ENCODE measurements at places on chromosomes 12 and 14.

DNA sequence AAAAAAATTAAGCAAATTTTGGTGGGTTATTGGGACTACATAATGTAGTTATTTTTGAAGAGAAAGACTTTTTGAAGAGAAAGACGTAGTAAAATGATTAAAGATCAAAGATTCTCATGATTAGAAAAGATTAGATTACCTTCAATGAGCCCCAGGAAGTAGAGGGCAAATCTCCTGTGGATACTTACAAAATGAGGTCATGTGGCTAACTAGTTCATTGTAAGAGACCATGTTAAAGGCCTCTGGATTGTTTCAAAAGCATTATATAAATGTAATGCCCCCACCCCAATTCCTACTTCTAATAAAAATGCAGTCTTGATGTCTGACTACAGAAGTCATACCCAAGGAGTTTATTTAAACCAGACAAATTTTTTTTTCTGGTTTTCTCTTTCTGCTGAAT lies 93.3 kb downstream of the ERGIC2 start:
- DNase-seq, result no peak

DNA sequence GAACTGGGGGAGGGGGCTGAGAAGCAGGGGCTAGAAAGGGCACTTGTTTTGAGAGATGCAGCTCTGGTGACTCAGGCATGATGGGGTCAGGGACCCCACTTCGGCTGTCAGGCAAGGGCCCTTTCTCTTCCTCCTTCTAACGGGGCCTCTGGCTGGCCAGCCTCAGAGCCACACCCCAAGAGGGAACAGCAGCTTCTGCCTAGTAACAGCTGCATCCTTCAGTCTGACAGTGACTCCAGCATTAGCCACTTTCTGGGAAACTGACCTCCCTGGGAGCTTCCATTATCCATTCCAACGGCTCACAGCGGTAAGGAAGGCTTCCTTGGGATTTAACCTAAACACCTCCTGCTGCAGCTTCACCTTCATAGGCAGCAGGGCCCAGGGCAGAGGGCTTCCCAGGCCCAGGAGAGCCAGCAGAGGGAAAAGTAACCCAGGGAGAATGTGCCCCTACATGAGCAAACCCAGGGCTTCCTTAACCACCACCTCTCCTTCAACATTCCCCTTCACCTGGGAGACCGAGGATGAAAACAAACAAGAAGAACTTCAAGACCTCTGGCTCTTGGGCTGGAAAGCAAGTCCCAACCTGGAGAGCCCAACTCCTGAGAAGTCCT lies 2.7 kb downstream of the NCKAP5L start:
- no peak for DNase-seq

- DNase-seq, result no peak
Observed at GRCh38 chr14:87898301-87898700, 94.7 kb downstream of the GALC start.

DNA sequence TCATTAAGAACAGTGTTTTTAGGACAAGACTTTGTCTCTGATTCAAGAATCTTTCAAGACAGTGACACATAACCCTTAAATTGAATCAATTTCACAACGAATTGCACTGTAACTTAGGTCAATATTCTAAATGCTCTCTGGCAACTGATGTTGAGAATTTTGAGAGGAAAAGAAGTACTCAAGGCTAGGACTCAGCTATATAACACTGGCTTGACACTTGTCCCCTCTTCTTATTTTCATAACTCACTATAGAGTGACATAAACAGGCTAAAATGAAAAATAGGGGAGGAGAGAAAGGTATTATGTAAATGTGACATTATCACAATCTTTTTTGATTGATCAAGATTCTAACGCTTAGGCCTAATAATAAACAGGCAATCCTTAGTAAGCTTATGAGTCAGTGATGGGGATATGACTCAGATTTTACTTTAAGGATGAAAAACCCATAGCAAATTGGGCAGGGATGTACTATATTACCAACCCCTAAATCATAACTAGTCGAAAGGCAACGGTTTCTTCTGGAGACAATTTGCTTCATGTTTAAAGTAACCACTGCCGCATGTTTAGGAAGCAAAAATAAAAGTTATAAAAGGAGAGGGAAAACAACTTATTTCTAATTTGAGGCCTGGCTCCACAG lies 10.9 kb downstream of the BTG1 start:
- DNase-seq, result no peak

GRCh38 chr12:88572781-88573549 lies 7.3 kb downstream of the KITLG start:
- DNase-seq, result no peak

GRCh38 chr14:84273181-84273580 lies 1256.8 kb upstream of the FLRT2 start:
- DNase-seq, result no peak

DNA sequence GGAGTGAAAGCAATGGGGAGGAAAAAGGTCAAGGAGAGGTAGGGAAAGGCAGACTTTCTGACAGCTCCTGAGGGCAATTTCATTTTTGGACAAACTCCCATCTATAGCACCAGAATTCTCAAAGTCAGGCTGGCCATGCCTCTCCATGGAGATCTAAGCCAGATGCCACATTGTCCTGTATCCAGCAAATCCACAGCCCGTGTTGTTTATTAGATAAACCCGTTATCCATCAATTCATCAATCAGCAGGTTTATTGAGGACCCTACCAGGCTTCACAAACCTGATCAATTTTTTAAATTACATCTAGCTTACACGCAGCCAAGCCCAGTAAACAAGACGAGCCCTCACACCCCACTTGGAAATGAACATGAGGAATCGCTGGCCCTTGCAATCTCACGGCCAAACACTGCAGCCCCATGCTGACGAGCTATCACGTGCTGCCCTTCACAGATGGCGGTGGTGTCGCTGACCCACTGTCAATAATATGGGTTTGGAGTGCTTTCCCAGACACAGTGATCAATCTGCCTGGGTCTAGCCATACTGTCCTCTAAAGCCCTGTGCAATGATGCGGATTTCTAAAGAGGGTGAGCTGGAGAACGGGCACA lies 332.9 kb downstream of the DPF3 start:
- no peak for DNase-seq

All from NCI-H2029 (cell line).